Mononuclear cell (primary cell): ENCODE measurements at places on chromosomes 12 and 14. TPM values are rescaled to one million over a fixed set of nuclear protein-coding genes. Genes with fewer than 3 reads are reported as not detected.

MIP gene
- total RNA-seq: not detected

P2RX2 gene
- 0.10 TPM for total RNA-seq

CPNE6 gene
- not detected for total RNA-seq

SLC6A15 gene
- total RNA-seq: not detected

CAPZA3 gene
- not detected for total RNA-seq

PRR4 gene
- total RNA-seq: 0.52 TPM

SMCO2 gene
- not detected for total RNA-seq
